GM18507 (cell line): ENCODE measurements at places on chromosomes 12 and 14.

DNA sequence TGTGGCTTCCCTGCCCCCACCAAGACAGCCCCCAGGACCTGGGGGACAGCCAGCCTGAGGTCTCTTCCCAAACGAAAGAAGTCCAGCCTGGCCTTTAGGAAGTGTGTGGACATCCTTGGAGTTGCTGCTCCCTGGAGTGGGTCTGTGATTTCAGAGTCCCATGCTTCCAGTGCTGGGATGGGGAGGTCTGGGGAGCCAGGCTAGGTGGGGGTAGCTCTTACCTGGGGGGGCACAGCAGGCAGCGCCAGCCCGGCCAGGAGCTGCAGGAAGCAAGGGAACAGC lies 509 bp downstream of the PGF start:
- DNase-seq: no peak

DNA sequence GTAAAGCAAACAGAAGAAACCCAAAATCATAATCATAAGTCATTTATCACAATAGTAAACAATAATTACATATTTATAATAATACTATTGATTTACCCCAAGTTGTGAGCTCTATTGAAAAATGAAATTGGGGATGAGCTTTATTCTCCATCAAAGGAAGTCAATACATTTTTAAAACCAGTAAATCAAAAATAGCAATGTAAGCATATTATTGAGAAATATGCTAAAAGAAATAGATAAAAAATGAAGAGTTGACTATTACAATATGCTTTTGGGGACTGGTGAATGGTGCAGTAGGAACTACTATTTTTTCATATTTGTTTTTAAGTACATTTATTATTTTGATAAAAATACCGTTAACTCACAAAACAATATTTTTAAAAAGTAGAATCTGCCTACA lies 31.2 kb upstream of the STK38L start:
- DNase-seq: no peak

- DNase-seq: no peak
These were observed 173.2 kb downstream of the SUDS3 start for GRCh38 chr12:118549510-118549980.

DNA sequence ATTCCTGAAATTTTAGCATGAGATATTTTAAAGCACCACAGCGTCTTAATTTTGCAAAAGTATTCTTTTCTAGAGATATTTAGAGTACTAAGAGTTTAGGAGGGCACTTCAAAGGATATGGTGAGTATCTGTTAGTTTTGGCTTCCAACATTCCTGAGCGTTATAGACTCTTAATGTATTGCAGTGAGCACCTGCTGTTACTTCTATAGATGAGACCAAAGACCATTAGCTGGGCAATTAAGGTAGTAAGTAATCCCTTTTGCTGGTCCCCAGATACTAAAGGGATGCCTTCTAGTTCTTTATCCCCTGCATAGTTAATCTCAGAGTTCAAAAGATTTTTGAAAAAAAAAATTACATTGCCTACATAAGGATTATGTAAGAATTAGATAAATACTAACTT lies 975.6 kb downstream of the GALC start:
- no peak for DNase-seq

DNA sequence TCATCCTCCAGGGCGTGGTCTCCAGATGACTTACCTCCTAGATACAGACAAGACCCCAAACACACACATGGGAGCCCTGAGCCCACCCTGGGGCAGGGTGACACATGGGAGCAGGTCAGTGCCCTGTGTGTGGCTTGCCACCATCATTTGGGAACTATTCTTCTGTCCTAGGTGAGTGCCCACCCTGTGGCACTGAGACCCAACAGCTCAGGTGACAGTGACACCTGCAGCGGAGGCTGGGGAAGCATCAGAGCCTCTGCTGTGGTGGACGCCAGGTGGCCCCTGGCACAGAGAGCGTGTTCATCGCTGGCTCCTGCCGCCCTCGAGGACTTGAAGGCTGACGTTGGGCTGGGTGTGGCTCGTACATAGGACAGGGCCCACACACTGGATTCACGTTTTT lies 23.0 kb downstream of the SFSWAP start:
- no peak for DNase-seq
